Stimulated activated CD4-positive, alpha-beta T cell treated with anti-CD3 and anti-CD28 coated beads, Interleukin-1b, Interleukin-23, amount 100 ng/mL, for 1 hour (primary cell): ENCODE measurements at places on chromosomes 6 and 20.

- no peak for DNase-seq
Observed at GRCh38 chr20:59071216-59071615, 28.6 kb upstream of the PRELID3B start.

DNA sequence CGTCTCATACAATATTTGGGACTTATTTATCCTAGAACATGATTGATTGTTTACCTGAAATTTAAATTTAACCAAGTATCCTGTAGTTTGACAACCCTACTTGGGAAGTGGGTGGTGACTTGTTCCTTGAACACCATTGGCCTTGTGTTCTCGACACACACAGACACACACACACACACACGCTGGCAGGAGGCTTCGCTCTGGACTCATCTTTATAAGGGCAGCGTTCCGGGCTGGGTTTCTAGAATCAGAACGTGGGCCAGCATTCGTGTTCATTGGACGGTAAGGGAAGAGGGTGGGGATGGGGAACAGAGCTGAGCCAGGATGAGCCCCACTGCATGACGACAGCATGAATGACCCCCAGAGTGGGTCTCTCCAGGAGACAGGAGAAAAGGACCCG, 16.2 kb upstream of the SSTR4 start:
- DNase-seq, result no peak

DNA sequence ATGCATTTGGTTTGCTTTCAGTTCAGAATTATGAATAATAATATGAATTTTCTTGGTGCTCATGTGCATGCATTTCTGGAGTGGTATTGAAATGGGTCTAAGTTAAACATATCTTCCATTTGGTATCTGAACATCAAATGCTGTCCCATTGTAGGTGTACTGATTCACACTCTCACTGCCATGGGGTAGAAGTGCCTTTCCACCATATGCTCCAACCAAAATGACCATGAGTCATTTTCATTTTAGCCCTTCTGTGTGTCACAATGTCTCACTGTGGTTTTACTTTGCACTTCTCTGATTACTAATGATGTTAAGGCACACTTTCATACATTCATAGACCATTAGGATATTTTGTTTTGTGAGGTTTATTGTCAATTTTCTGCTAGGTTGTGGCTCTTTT, 211.9 kb downstream of the HAO1 start:
- no peak for DNase-seq

DNA sequence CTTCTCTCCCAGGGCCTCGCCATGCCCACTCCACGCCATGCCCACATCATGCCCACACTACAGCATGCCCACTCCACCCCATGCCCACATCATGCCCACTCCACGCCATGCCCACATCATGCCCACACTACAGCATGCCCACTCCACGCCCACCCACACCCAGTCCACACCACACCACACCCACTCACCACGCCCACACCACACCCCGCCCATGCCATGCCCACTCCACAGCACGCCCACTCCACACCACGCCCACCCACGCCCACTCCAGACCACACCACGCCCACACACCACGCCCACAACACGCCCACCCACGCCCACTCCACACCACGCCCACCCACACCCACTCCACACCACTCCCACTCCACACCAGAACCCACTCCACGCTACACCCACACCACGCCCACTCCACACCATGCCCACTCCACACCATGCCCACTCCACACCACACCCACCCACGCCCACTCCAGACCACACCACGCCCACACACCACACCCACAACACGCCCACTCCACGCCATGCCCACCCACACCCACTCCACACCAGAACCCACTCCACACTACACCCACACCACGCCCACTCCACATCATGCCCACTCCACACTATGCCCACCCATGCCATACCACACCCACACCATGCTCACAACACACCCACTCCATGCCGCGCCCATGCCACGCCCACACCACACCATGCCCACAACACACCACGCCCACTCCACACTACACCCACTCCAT, 88.6 kb downstream of the ERMARD start:
- DNase-seq, result no peak

- DNase-seq, result no peak
Observed at GRCh38 chr6:125791151-125791819, 525 bp downstream of the NCOA7 start.

- no peak for DNase-seq
Observed at GRCh38 chr6:14738933-14739332, 506.9 kb upstream of the JARID2 start.
